ENCODE measurements at places on chromosomes 1 and 21.

DNA sequence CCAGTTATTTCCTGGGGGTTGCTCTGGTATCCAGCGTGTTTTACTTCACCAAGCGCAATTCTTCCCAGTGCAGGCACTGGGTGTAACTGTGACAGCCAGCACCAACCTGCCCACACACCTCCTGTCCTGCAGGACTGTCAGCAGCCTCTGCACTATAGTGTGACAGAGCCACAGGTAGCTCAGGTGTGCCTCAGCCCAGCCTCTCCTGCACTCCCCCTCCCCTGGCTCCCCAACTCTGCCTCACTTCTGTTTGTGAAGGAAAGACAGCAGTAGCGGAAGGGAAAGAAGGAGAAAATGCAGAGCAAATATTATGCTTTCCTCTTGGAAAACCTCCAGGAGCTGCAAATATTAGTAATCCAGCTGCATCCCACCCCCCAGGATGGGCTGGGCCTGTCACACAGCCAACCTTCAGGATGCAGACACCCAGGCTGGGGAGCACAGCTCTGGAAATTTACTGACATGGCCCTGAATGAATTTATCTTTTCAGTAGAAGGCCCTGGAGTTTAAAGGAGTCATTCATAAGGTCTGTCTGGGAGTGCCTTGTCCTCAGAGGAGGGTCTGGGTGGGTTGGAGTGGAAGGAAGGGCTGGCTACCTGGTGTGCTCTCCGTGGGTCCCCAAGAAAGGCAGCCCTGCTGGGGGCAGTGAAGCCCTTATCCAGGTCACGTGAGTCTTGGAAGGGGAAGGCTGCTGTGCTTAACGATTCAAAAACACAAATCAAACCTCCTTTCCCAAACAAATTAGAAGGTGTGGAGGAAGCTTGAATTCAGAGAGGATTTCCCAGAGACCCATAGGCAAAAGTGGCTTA, 20.9 kb downstream of the CAPN2 start:
- DNase-seq, result no peak

- no peak for DNase-seq
Observed at GRCh38 chr21:44295163-44295573, 4.7 kb upstream of the PFKL start.

DNA sequence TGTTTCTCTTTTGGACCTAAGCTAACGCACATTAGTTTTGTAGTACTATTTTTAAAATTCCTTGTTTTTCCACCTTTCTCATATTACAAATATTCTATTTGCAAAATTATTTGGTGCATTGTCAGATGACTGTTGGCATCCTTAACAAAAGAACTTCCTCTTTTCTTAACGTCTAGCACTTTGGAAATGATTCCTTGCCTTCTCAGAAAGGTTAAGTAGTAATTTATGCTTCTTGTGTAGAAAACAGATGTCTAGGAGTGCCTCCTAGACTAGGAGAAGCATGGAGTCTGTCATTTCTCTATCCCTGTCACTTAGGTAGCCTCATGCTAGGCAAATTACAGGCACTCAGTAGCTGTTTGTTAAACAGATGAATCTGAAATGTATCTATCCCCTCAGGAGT, 64.4 kb downstream of the HSPA13 start:
- DNase-seq, result no peak

- no peak for DNase-seq
Observed at GRCh38 chr21:31142600-31142999, 104.3 kb upstream of the KRTAP19-8 start.

GRCh38 chr21:35179990-35180540, 131.0 kb upstream of the RUNX1 start:
- no peak for DNase-seq
